ENCODE measurements at places on chromosomes 5 and 9.

GRCh38 chr9:38686933-38687332, 33.0 kb downstream of the FAM240B start:
- no peak for DNase-seq

- DNase-seq = no peak
Observed at GRCh38 chr5:138573949-138574670, 1.1 kb downstream of the HSPA9 start.

GRCh38 chr9:97925497-97926334, 3.4 kb upstream of the TRMO start:
- DNase-seq = no peak

GRCh38 chr9:131161585-131161984, 36.2 kb downstream of the NUP214 start:
- DNase-seq = no peak

- DNase-seq = no peak
Observed at GRCh38 chr9:133355881-133356357, 368 bp downstream of the SURF1 start.

DNA sequence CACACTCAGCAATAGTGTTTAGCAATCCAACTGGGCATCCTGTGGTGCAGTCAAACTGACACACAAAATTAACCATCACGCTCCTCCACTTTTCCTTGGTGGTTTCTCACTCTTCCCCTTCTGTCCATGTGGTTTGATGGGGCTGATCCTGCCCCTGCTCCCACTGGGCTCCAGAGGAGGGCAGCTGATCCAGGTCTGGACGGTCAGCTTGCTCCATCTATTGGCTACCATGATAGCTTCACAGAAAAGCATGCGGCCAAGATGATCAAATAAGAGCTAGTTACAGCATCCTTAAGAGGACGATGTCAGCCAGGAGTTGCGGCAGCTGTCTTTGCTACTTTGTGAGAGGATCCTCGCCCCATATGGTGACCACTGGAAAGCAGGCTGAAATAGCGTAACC, 29.6 kb upstream of the RANBP17 start:
- DNase-seq = no peak

GRCh38 chr9:121294866-121295661, 27.1 kb downstream of the GSN start:
- DNase-seq = no peak

DNA sequence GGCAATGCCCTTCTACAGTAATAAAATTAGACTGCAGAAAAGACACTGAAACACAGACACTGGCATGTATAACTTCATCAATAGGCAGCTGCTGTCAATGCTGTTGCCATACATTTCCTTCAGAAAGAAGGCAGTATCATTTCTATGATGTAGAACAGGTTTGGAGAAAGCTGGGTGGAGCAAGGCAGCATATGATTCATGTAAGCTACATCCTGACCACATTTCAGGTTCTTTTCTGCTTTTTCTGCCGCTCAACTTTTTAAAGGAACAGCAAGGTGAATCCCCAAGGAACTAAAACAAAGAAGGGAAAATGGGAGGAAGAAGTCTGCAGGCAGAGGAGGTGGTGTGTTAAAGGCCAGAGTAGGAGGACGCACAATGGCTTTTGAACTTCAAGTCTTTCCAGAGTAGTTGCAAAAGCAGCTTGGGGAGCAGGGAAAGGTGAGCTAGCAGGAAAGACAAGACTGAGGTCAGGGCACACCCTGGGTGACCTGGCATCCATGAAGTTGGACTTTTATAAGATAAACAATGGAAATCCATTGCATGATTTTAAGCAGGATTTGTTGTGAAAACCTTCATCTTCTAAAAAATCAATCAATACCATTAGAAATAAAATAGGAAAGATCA, 142.1 kb downstream of the MED10 start:
- no peak for DNase-seq

- DNase-seq = no peak
Observed at GRCh38 chr9:126236273-126236672, 90.4 kb upstream of the MVB12B start.

GRCh38 chr9:86202338-86202882, 57.0 kb downstream of the C9orf153 start:
- no peak for DNase-seq

DNA sequence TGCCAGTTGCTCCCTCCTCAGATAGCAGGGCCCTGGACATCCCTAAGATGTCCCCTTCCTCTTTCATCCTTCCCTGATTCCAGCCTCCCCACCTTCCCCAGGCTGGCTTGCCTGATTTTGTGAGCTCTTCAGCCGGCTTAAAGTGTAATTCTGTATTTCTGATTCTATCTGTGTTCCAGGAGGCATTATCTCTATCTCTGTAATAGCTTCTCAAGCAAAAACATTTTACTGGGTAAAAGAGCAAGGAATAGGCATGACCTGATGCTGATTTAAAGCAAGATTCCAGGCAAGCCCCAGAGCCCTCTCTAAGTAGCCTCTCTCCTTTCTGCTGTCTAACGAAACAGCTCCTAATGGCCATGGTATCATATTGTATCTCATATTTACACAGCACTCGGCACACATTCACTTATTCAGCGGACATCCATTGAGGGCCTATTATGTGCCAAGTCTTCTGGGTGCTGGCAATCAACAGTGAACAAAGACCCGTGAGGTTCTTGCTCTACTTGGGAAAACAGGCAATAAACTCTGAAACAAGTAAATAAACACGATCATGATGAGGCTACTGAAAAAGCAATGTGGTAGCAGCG, 100.9 kb upstream of the MSX2 start:
- DNase-seq = no peak

GRCh38 chr5:73355108-73355507, 93.5 kb downstream of the FOXD1 start:
- no peak for DNase-seq

DNA sequence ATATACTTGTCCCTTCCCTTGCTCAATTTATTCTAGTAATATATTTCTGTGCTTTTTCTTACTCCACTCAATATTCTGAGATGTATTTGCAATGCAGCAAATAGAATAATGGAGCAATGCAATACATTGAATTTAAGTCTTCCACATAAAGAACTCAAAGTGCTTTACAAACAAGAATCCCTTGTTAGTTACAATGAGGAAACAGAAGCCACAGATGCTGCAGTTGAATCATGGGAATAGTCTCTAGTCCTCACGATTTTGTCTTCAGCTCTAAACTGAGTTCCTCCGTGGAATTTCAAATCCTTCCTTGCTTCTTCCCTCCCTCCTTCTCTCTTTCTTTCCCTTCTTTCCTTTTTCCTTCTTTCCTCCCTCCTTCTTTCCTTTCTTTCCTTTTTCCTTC, 12.5 kb upstream of the TAS2R1 start:
- no peak for DNase-seq

DNA sequence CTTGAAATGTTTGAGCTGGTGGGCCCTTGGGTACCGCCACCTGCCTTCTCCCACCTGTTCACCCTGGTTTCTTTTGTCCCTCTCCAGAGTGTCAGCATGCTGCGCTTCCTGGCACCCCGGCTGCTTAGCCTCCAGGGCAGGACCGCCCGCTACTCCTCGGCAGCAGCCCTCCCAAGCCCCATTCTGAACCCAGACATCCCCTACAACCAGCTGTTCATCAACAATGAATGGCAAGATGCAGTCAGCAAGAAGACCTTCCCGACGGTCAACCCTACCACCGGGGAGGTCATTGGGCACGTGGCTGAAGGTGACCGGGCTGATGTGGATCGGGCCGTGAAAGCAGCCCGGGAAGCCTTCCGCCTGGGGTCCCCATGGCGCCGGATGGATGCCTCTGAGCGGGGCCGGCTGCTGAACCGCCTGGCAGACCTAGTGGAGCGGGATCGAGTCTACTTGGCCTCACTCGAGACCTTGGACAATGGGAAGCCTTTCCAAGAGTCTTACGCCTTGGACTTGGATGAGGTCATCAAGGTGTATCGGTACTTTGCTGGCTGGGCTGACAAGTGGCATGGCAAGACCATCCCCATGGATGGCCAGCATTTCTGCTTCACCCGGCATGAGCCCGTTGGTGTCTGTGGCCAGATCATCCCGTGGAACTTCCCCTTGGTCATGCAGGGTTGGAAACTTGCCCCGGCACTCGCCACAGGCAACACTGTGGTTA, 3.3 kb downstream of the ALDH1B1 start:
- no peak for DNase-seq

- DNase-seq = no peak
Observed at GRCh38 chr5:150862070-150862469, 15.7 kb downstream of the IRGM start.

DNA sequence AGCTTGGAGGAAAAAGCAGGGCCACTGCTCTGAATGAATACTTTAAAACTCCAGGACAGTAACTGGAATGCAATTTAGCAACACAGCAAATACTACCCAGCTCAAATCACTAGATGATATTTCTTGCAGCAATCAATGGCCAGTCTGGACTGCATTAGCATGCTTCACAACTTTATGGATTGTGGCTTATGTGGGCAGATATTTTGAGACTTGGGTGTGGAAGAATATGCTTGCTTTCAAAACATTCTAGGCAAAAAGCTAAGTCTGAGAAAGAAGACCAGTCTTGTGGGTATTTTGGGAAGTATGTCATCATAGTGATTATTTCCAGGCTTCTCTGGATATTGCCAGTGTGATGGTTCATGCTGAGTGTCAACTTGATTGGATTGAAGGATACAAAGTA, 3.1 kb downstream of the RANBP3L start:
- no peak for DNase-seq

DNA sequence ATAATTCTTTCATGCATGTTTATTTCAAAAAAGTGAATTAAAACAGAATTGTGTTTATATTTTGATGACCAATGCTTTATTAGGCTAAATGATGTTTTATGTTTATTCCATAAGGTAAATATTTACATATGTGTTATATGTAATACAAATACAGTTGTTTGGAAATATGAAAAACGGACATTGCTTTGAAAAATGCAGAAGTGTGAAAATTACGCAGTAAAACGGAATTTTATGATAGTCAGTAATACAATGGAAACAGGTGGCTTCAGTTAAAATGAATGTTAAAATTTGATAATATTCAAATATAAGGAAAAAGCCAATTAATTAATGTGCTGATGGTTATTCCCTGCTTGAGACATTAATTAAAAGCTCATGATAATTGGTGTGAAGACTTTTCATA, 1633.8 kb downstream of the MAT2B start:
- no peak for DNase-seq

GRCh38 chr5:116388564-116389258, 185.9 kb downstream of the SEMA6A start:
- DNase-seq = no peak

- DNase-seq = no peak
Observed at GRCh38 chr9:87793292-87793691, 67.4 kb downstream of the CTSL start.

GRCh38 chr5:8478326-8478725, 609.4 kb downstream of the MTRR start:
- DNase-seq = no peak

DNA sequence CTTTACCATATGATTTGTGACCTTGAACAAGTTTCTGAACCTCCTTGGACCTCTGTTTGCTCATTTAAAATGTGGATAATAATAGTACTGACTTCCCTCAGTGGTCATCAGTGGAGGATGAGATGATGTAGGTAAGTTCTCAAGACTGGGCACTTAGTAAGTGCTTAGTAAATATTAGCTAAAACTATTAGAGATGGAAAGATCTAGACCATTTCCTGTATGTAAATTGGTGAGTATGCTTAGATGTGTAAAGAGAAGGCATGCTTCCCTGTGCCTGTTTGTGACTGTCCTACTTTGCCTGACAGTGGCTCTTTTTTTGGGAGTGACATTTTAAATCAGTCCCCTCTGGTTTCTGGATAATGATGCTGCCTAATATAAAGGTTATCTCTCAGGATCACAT, 288.1 kb downstream of the GABRB2 start:
- DNase-seq = no peak

DNA sequence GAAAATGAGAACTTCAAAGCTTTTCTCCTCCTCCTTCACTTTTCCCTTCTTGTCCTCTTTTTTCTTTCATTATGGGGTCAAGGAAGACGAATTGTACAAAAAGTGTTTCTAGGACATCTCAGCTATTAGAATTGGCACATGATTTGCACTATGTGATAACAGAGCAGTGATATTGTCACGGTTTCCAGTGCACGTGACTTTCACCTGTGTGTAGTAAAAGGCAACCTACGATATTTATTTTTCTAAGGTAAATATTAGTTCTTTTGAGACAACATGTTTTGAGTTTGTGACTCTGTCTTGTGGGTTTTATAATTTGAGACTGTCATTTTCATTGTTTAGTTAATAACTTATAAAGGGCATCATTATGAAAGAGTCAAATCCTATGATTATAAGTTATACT, 213.1 kb downstream of the PSAT1 start:
- no peak for DNase-seq

DNA sequence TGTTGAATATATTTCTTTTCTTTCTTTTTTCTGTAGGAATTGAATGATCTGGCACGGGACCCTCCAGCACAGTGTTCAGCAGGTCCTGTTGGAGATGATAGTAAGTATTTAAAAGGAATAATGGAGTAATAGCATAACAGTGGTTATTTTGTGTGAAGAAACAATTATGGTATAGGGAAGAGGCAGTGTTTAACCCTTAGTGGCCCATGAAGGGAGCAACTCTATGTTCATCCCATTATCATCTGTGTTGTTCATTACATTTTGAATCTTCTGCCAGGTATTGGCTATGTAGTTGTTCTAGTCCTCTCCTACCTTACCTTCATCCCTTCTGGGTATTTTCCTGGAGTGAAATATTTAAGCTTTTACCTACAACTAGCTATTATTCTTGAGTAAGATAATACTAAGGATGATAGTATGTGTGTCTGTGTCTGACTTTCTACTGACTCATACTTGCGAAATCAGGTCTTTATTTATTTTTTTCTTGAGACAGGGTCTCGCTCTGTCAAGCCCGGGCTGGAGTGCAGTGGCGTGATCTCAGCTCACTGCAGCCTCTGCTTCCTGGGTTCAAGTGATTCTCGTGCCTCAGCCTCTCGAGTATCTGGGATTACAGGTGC, 39.3 kb downstream of the UBE2D2 start:
- no peak for DNase-seq

- no peak for DNase-seq
Observed at GRCh38 chr5:96324708-96325107, 108.3 kb downstream of the PCSK1 start.

GRCh38 chr5:66417781-66418180, 178.4 kb upstream of the MAST4 start:
- no peak for DNase-seq

GRCh38 chr5:33891788-33892619, at the start of gene ADAMTS12:
TSS of gene ADAMTS12 (minus strand) at chr5:33891990. CDS start at chr5:33891856, 134 bp downstream.
- DNase-seq = no peak

GRCh38 chr9:129544761-129545160, 76.1 kb downstream of the C9orf50 start:
- no peak for DNase-seq

GRCh38 chr5:17180330-17180843, 37.0 kb upstream of the BASP1 start:
- no peak for DNase-seq

DNA sequence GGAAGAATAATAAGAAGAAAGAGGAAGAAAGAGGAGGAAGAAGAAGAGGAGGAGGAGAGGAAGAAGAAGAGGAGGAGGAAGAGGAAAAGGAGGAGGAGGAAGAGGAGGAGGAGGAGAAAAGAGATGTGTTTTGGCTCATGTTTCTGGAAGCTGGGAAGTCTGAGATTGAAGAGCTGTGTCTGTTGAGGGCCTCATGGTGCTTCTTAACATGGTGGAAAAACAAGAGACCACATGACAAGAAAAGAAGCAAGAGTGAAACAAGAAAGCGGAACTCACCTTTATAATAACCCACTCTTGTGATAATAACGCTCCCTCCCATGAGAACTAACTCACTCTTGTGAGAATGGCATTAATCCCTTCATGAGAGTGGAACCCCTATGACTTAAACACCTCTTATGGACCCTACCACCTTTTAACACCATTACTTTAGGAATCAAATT, 36.1 kb upstream of the RANBP6 start:
- DNase-seq = no peak

GRCh38 chr5:73812457-73812856, 186.5 kb downstream of the ARHGEF28 start:
- no peak for DNase-seq

Measured in esophagus squamous epithelium (tissue), 5 donors.